Heart right ventricle (tissue), 16 donors: ENCODE measurements at places on chromosomes 1 and 21. TPM values are rescaled to one million over a fixed set of nuclear protein-coding genes. Genes with fewer than 3 reads are reported as not detected.

GRCh38 chr1:112793631-112794565 lies 78.8 kb upstream of the PPM1J start:
- DNase-seq: no peak
- no peak overlapping the region for H3K4me3 ChIP-seq

DNA sequence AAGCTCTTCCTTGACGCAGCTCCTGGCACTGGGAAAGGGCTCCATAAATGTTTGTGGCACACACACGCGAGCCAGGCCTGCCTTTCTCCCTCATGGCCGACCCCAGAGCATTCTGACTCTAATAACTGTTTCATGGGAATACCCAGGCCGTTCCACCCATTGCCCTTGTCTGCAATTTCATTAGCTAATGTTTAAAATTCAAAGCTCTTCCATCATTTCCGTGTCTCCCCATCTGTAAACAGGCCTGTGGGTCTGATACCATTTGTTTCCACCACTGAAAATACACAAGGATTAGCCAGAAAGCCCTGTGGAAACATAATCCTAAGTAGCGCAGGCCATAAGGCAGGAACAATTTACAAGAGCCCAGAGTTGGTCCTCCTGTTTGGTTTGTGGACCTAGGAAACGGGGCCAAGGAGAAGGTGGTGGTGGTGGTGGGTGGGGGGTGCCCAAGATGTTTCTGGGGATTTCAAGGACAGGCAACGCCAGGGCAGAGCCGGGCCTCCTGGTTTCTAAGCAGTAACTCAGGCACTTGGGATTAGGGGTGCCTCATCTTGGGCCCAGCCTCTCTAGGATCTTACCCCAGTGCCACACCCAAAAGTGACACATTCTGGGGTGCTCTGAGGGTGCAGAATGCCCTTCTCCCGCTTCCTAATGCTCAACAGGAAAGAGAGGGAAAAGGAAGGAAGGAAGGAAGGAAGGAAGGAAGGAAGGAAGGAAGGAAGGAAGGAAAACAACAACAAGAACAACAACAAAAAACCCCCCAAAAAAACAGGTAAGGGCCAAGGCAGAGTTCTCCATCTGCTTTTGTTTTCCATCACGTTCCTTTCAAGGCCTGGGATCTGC lies 79.4 kb downstream of the SSBP3 start:
- DNase-seq: no peak
- H3K27me3 ChIP-seq: no peaks in the 10 kb centered on the region
- peak overlapping the region; percentile 59 for H3K27ac ChIP-seq
- H3K4me1 ChIP-seq: peaks cover 61% of the 10 kb centered on the region
- H3K36me3 ChIP-seq: no peaks in the 10 kb centered on the region
- no peak overlapping the region for H3K4me3 ChIP-seq

Gene ARHGEF10L
- 50.8 TPM for total RNA-seq

DNA sequence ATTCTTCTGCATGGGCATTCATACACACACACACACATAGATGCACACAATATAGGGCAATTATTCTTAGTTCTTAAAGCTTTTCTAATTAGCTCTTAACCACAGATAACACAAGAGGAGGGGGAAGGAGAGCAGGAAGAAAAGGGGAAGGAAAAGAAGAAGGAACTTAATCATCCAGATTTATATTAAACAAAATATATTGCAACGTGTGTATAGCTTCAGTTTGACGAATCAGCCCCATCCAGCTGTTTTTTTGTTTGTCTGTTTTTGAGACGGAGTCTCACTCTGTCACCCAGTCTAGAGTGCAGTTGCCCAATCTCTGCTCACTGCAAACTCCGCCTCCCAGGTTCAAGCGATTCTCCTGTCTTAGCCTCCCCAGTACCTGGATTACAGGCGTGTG lies 21.7 kb upstream of the ANKRD13C start:
- H3K36me3 ChIP-seq: no peaks in the 10 kb centered on the region
- no peaks in the 10 kb centered on the region for H3K4me1 ChIP-seq
- DNase-seq: no peak
- H3K4me3 ChIP-seq: no peak overlapping the region
- H3K27me3 ChIP-seq: no peaks in the 10 kb centered on the region

- no peaks in the 10 kb centered on the region for H3K36me3 ChIP-seq
- no peaks in the 10 kb centered on the region for H3K27me3 ChIP-seq
- DNase-seq: no peak
- no peak overlapping the region for H3K4me3 ChIP-seq
Measured at GRCh38 chr1:8472668-8473067, 154.8 kb downstream of the SLC45A1 start.

DNA sequence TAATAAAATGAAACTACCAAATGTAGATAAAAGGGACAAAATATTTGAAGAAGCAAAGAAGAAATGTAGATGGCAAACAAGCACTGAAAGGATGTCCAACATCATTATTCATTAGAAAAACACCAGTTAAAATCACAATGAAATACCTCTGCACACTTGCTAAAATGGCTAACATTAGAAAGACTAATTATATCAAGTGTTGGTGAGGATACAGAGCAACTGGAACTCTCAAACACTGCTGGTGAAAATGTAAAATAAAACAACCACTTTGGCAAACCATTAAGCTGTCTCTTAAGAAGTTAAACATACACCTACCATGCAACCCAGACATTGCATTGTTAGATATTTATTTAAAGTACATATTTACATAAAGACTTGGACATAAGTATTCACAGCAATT lies 138.6 kb upstream of the FGGY start:
- H3K27ac ChIP-seq: no peak overlapping the region
- no peak overlapping the region for H3K4me3 ChIP-seq
- H3K36me3 ChIP-seq: no peaks in the 10 kb centered on the region
- no peaks in the 10 kb centered on the region for H3K27me3 ChIP-seq
- no peak for DNase-seq
- peaks cover 18% of the 10 kb centered on the region for H3K4me1 ChIP-seq

GRCh38 chr1:216758161-216758560 lies 34.9 kb upstream of the ESRRG start:
- no peak overlapping the region for H3K27ac ChIP-seq
- no peak overlapping the region for H3K4me3 ChIP-seq
- H3K27me3 ChIP-seq: no peaks in the 10 kb centered on the region
- H3K36me3 ChIP-seq: no peaks in the 10 kb centered on the region
- H3K4me1 ChIP-seq: no peaks in the 10 kb centered on the region

Gene OLIG2
- not detected for total RNA-seq

DNA sequence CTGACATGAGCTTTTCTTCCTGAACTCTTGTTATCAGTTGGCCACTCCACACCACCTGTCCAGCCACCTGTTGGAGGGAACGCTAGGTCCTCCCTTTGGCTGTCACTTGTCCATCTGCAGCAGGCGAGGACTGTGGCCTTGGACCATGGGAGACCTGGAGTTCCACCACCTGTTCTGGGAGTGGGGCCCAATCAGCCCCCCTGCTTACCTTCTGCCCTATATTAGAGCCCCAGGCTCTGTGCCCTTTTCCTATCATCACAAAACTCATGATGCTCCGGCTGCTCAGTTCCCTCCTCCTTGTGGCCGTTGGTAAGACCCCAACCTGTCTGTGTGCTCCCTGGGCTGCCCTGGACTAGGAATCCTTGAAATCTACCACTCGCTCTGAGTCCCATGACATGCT lies at the start of gene CELA3A:
CELA3A (plus strand) TSS at position 249 of the 400 bp plus-strand sequence; CDS start at position 267, 18 bp downstream.
- DNase-seq: no peak
- no peak within 1 kb of the TSS for H3K4me3 ChIP-seq
- H3K27ac ChIP-seq: no peak within 1 kb of the TSS
- H3K27me3 ChIP-seq: no peaks in the 10 kb centered on the region

- H3K36me3 ChIP-seq: peaks cover 10% of the 10 kb centered on the region
- no peak overlapping the region for H3K27ac ChIP-seq
- no peak overlapping the region for H3K4me3 ChIP-seq
Measured at GRCh38 chr1:10614377-10615225, 139.9 kb downstream of the PEX14 start.

GRCh38 chr1:31678681-31679080 lies 25.1 kb downstream of the COL16A1 start:
- H3K27ac ChIP-seq: no peak overlapping the region
- H3K36me3 ChIP-seq: no peaks in the 10 kb centered on the region
- DNase-seq: no peak

DNA sequence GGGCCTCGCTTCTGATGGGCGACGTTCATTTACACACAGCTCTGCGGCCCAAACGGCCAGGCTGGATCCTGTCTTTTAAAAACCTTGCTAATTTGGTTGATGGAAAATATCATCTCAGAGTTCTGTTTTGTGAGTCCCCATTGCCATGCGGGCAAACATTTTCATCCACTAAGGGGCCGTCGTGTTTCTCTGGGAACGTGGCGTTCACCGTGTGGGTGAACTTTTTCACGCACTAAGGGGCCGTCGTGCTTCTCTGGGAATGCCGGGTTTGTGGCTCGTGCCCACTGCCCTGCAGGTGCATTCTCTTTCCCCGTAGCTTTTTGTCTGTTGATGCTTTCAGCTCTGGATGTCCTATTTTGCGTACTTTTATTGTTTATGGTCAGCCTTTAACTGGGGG lies 6.8 kb downstream of the COL18A1 start:
- H3K4me3 ChIP-seq: no peak overlapping the region

Gene DSCAM
- total RNA-seq: not detected

Gene SPRR3
- total RNA-seq: not detected

DNA sequence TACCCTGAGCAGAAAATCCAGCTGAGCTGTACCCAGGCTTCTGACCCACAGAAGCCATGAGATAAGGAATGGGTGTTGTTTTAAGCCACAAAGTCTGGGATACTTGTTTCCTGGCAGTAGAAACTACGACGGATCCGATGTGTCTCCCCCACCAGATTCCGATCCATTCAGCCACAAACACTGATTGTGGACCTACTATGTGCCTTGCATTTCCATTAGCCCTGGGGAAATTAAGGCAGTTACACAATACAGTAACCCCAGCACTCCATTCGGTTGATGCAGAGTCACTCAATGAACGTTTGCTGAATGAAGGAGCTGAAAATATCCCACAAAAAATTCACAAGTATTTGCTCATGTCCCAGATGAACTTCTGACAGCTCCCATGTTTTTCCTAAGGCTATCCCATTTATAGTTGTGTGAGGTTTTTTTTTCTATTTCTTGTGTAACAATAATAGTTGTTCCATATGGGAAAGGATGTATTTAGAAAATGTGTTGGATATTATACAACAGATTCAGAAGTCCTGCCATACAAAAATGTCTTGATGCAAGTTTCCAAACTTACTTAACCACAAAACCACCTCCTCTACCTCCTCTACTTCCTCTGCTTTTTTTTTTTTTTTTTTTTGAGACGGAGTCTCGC lies 29.6 kb upstream of the KAZN start:
- no peak overlapping the region for H3K4me3 ChIP-seq
- no peaks in the 10 kb centered on the region for H3K27me3 ChIP-seq
- DNase-seq: no peak

GRCh38 chr1:193438312-193438711 lies 251.9 kb upstream of the B3GALT2 start:
- H3K27me3 ChIP-seq: no peaks in the 10 kb centered on the region
- DNase-seq: no peak
- no peaks in the 10 kb centered on the region for H3K36me3 ChIP-seq
- H3K4me3 ChIP-seq: no peak overlapping the region

Gene TRIM67
- total RNA-seq: not detected

GRCh38 chr1:153483776-153484175 lies 23.3 kb upstream of the S100A7 start:
- no peaks in the 10 kb centered on the region for H3K36me3 ChIP-seq
- no peak overlapping the region for H3K27ac ChIP-seq
- H3K4me3 ChIP-seq: no peak overlapping the region
- H3K27me3 ChIP-seq: no peaks in the 10 kb centered on the region

Gene PAPPA2
- 0.81 TPM for total RNA-seq

- no peaks in the 10 kb centered on the region for H3K27me3 ChIP-seq
- H3K4me1 ChIP-seq: no peaks in the 10 kb centered on the region
- no peaks in the 10 kb centered on the region for H3K36me3 ChIP-seq
- no peak overlapping the region for H3K4me3 ChIP-seq
Measured at GRCh38 chr1:43049481-43049880, 90.8 kb upstream of the SLC2A1 start.

- no peaks in the 10 kb centered on the region for H3K27me3 ChIP-seq
- H3K4me1 ChIP-seq: peaks cover 5% of the 10 kb centered on the region
- no peak overlapping the region for H3K27ac ChIP-seq
- H3K36me3 ChIP-seq: no peaks in the 10 kb centered on the region
- DNase-seq: no peak
Measured at GRCh38 chr21:33658919-33659567, 16.7 kb downstream of the ITSN1 start.

- H3K4me3 ChIP-seq: no peak overlapping the region
- no peaks in the 10 kb centered on the region for H3K36me3 ChIP-seq
- no peak overlapping the region for H3K27ac ChIP-seq
- H3K27me3 ChIP-seq: peaks cover 39% of the 10 kb centered on the region
- no peak for DNase-seq
Measured at GRCh38 chr1:156365754-156366153, 3.3 kb upstream of the RHBG start.

- no peaks in the 10 kb centered on the region for H3K4me1 ChIP-seq
- no peaks in the 10 kb centered on the region for H3K27me3 ChIP-seq
- H3K36me3 ChIP-seq: peaks cover 36% of the 10 kb centered on the region
- no peak for DNase-seq
- H3K4me3 ChIP-seq: no peak overlapping the region
Measured at GRCh38 chr1:21840981-21841380, 28.9 kb downstream of the LDLRAD2 start.

DNA sequence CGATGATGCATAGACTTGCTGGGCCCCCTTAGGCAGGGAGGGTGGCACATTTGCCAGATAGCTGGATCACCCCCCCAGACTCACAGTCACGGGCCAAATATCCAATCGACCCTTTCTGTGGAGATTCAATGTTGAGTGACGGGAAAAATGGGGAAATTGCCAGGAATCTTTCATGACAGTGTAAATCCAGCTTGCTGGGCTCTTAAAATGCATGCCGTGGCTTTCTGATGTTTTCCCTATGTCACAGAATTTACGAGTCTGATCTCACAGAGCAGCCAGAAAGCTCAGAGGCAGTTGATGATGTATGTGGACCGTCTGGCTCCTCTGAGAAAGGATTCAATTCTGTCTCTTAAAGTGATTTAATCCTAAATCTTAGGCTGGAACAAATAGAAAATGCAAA lies 150.1 kb upstream of the ZNF644 start:
- H3K27me3 ChIP-seq: peaks cover 28% of the 10 kb centered on the region
- H3K4me3 ChIP-seq: no peak overlapping the region
- no peaks in the 10 kb centered on the region for H3K36me3 ChIP-seq
- no peak for DNase-seq

Gene GPX7
- 6.4 TPM for total RNA-seq
